Upper lobe of right lung (tissue), 1 donor: ENCODE measurements at places on chromosomes 6 and 20. TPM values are rescaled to one million over a fixed set of nuclear protein-coding genes. Genes with fewer than 3 reads are reported as not detected.

DNA sequence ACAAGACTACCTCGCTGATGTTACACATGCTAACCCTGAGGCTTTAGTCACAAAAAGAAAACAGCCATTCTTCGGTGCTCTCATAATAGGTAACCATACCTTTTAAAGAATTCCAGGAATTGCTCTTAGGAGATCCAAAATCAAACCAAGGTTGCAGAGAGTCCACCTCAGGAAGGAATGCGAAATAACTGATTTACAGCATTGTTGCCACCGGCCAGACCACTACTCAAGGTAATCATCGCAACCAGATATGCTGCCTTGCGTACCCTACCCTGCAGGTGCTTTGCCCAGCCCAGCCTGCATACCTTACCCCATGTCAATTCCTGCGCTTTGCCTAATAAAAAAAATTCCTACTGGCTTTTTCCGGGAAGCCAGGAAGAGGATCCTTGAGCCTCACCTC lies 27.0 kb downstream of the NUP153 start:
- H3K27me3 ChIP-seq: no peaks in the 10 kb centered on the region
- H3K4me1 ChIP-seq: no peaks in the 10 kb centered on the region
- H3K27ac ChIP-seq: no peak overlapping the region
- no peak for DNase-seq
- H3K36me3 ChIP-seq: peaks cover 36% of the 10 kb centered on the region
- no peak overlapping the region for H3K4me3 ChIP-seq

SIRPB2 gene
- 14.3 TPM for total RNA-seq

EMILIN3 gene
- not detected for total RNA-seq

TRIM38 gene
- total RNA-seq: 18.0 TPM

TGM3 gene
- not detected for total RNA-seq

DNA sequence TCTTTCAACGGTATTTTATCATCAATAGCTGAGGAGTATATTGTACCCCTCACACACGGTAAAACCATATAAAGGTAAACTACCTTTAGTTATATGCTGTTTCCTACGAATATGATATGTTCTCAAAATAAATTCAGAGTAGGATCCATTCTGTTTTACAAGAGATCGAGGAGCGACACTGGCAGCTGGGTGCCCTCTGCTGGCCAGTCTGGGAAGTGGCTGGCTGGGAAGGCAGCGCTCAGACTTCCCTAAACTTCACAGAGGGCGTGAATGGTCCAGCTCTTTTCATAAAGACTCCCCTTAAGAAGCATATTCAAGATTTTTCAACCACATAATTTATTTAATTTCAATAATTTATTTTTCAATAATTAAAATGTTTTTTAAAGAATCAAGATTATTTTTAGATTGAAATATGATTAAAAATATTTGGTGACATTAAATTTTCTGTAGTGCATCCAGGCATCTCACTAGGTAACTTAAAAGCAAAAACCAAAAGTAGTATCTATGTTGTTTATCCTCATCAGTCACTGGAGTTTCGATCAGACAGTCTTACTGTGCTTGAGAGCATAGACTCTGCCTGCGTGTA lies 187.5 kb upstream of the PDE10A start:
- no peak overlapping the region for H3K27ac ChIP-seq
- no peaks in the 10 kb centered on the region for H3K36me3 ChIP-seq

CLPSL2 gene
- not detected for total RNA-seq

DNA sequence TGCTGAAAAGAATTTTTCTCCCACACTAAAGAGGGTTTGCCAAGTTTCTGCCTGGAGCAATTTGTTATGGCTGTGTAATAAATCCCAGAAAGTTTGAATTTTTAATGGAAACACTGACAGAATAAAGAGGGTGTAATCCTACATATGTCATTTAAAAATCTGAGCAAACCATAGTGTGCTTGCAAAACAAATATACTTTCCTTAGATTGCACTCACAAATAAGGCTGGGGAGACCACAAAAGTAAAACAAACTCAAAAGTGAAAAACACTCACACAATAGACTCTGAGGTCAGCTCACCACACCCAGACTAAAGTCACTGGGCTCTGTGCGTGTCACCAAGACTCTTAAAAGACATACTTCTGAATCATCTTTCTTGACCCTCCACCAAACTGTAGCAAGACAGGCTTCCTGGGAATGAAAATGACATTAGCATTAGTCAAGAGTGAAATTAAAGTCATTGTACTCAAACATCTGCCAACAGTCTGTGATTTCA lies 4.8 kb upstream of the ATXN1 start:
- no peak overlapping the region for H3K27ac ChIP-seq
- H3K27me3 ChIP-seq: no peaks in the 10 kb centered on the region
- no peaks in the 10 kb centered on the region for H3K36me3 ChIP-seq
- peaks cover 38% of the 10 kb centered on the region for H3K4me1 ChIP-seq
- no peak for DNase-seq

GRCh38 chr6:123962508-123962907 lies 158.8 kb downstream of the NKAIN2 start:
- no peak overlapping the region for H3K27ac ChIP-seq
- no peaks in the 10 kb centered on the region for H3K4me1 ChIP-seq
- no peak overlapping the region for H3K4me3 ChIP-seq

DNA sequence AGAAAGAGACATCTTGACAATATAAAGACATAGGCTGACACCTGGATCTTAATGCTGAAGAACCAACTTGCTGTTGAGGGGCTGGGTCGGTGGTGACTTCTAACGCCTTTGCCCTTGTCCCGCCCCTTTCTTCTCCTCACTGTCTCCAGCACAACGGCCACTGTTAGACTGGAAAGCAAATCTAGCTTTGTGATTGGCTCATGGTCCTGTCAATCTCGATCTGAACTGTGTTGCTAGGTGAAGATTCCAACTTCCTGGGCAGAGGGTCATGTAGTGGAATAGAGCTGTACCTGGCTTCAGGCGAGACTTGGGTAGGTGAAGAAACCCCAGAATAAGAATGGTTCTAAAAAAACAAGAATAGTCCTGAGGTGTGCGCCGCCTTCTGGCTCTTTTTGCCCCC lies at the start of gene PGK2:
Gene PGK2, minus strand, starts transcription at position 110 of the 400 bp plus-strand sequence. Its CDS starts 98 bp downstream, at position 12.
- no peak within 1 kb of the TSS for H3K27ac ChIP-seq
- H3K27me3 ChIP-seq: no peaks in the 10 kb centered on the region
- H3K4me1 ChIP-seq: no peaks in the 10 kb centered on the region
- DNase-seq: no peak
- no peaks in the 10 kb centered on the region for H3K36me3 ChIP-seq

DNA sequence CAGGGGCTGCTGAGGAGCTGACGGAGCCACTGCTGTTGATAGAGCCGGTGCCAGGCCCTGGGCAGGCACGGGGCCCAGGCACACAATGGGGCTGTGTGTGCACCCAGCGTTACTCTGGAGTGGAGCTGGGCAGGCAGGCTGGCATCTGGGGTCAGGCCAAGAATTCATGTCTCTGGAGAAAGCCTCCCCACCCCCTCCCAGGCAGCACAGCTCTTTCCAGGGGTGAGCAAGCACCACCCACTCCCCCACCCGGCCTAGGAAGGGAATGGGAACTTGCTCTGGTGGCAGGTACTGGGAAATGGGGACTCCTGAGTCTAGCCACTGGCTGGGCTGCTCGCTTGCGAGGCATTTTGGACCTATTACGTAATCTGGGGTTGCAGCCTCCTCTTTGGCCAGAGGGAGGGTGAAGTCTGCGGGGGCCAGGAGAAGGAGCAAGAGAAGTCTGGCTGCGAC lies 22.7 kb downstream of the TFEB start:
- no peak overlapping the region for H3K4me3 ChIP-seq
- H3K4me1 ChIP-seq: peaks cover 50% of the 10 kb centered on the region
- peak overlapping the region; percentile 70 for H3K27ac ChIP-seq
- no peaks in the 10 kb centered on the region for H3K36me3 ChIP-seq

DNA sequence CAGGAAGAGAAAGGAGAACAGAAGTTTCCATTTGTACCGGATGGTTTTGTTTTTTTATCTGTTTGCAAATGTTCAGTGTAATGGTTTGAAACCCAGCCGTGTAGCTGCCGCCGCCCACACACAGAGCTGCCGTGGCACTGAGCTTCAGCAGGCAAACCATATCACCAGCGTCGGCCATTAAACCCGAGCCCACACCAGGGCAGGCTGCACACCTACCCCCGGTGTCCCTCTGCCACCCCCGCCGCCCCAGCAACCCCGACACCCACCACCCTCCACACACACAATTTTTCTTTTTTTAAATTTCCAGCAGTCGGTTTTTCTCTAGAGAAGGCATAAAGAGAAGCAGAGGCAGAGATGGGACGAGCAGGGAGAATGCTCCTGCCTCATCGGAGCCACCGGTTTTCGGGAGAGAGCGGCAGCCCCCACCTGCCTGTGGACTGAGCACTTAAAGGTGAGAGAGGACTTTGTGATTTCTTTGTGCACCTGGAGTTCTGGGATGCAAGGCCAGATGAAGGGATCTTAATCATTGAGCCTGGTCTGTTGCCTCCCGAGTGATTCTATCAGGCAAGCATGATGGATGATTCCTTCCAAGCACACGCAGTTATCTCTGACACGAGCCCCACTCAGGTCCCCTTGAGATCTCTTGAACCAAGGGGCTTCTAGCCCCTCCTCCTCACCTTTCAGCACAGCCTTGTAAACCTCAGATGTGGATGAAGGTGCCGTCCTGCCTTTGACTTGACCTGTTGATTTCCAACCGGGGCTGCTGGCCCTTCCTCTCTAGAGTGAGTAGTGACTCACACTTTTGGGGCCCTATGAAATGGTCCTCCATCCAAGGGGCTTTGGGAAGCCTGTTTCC lies 17.5 kb upstream of the ZNF831 start:
- no peaks in the 10 kb centered on the region for H3K27me3 ChIP-seq
- H3K27ac ChIP-seq: peak overlapping the region; percentile 71
- H3K36me3 ChIP-seq: no peaks in the 10 kb centered on the region
- peaks cover 14% of the 10 kb centered on the region for H3K4me1 ChIP-seq
- no peak for DNase-seq
- H3K4me3 ChIP-seq: peak overlapping the region; percentile 25

- no peak overlapping the region for H3K27ac ChIP-seq
- H3K27me3 ChIP-seq: peaks cover 7% of the 10 kb centered on the region
- DNase-seq: no peak
- no peaks in the 10 kb centered on the region for H3K36me3 ChIP-seq
- H3K4me1 ChIP-seq: no peaks in the 10 kb centered on the region
Measured at GRCh38 chr20:21613512-21613911, 92.0 kb upstream of the PAX1 start.

DNA sequence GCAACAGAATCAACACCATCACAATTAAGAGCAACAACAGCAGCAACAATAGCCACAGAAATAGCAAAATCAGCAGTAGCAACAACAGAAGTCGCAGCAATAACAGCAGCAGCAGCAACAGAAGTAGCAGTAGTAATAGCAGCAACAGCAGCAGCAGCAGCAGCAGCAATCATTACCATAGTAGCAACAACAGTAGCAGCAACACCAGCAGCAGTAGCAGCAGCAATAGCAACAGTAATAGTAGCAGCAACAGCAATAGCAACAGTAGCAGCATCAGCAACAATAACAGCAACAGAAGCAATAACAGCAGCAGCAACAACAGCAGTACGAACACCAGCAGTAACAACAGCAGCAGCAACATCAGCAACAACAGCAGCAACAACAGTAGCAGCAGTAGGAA lies 39.8 kb downstream of the SLC22A2 start:
- H3K4me3 ChIP-seq: no peak overlapping the region
- no peaks in the 10 kb centered on the region for H3K36me3 ChIP-seq
- no peaks in the 10 kb centered on the region for H3K27me3 ChIP-seq

DNA sequence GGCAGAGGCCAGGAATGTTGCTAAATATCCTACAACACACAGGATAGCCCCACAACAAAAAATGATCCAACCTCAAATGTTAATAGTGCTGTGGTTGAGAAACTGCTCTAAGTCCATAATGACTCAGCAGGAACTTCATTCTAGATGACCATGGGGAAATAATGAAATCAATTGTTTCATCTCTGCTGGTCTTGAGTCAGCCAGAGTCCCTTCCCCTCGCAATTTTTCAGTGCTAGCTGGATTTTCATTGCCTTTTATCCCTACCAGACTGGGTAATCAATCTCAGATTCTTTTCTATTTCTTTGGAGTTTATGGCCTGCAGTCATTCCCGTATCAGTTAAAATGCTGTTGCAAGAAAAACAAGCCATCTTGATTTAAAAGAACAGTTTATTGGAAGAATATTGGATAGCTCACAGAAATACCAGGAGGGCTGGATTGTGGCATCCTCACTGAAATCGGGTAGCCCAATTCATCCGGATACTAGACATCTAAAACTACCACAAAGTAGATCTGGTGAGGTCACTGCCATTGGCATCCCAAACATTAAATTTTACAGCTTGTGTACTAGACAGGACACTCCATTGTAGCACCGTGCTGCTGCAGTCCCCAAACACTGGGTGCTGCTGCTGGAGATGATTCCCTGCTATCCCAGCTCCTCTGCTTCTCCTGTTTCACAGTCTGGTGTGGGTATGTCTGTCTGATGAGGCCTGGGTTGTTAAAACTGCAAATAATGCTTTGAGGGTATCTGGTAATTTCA lies 30.3 kb upstream of the POPDC3 start:
- no peak for DNase-seq
- no peaks in the 10 kb centered on the region for H3K4me1 ChIP-seq
- H3K27me3 ChIP-seq: no peaks in the 10 kb centered on the region
- no peaks in the 10 kb centered on the region for H3K36me3 ChIP-seq
- no peak overlapping the region for H3K27ac ChIP-seq

EYA4 gene
- total RNA-seq: 6.0 TPM
